ENCODE measurements at places on chromosomes 3 and 15. TPM values are rescaled to one million over a fixed set of nuclear protein-coding genes. Genes with fewer than 3 reads are reported as not detected.

ZDHHC19 gene
- not detected for total RNA-seq

FOXB1 gene
- not detected for total RNA-seq

FBXL22 gene
- total RNA-seq: 0.71 TPM

ALDH1L1 gene
- total RNA-seq: 4.1 TPM

DUOXA2 gene
- total RNA-seq: not detected

ISL2 gene
- 0.31 TPM for total RNA-seq

CXCR6 gene
- 0.49 TPM for total RNA-seq

SLC22A13 gene
- 0.98 TPM for total RNA-seq

IMPG2 gene
- total RNA-seq: 0.22 TPM

MCCC1 gene
- 32.0 TPM for total RNA-seq

ERICH6 gene
- 0.49 TPM for total RNA-seq

CTXN2 gene
- not detected for total RNA-seq

CYP8B1 gene
- total RNA-seq: not detected

ARRDC4 gene
- 48.2 TPM for total RNA-seq

CD200 gene
- 23.8 TPM for total RNA-seq

TNFAIP8L3 gene
- total RNA-seq: 10.8 TPM

AGTR1 gene
- total RNA-seq: 7.2 TPM

ERC2 gene
- total RNA-seq: 1.7 TPM

TUSC7 gene
- total RNA-seq: not detected

TTLL13 gene
- total RNA-seq: 0.71 TPM

FBN1 gene
- total RNA-seq: 135 TPM

ROBO1 gene
- total RNA-seq: 31.7 TPM

LRRC58 gene
- 24.3 TPM for total RNA-seq

MME gene
- 296 TPM for total RNA-seq

ACKR4 gene
- 3.1 TPM for total RNA-seq

GPR171 gene
- total RNA-seq: 1.6 TPM

ZSCAN29 gene
- total RNA-seq: 24.5 TPM

ACAD9 gene
- total RNA-seq: 54.0 TPM

SLC22A14 gene
- total RNA-seq: 0.13 TPM

SLC15A2 gene
- total RNA-seq: 2.6 TPM

SPPL2A gene
- 117 TPM for total RNA-seq

GOLGA8N gene
- total RNA-seq: 35.0 TPM

GOLGA6D gene
- total RNA-seq: 0.18 TPM

Measured in sciatic nerve (tissue), 2 donors.